Right lung (tissue), 10 donors: ENCODE measurements at places on chromosomes 1 and 21. TPM values are rescaled to one million over a fixed set of nuclear protein-coding genes. Genes with fewer than 3 reads are reported as not detected.

Gene ALG6
- 26.3 TPM for polyA plus RNA-seq

Gene CR2
- polyA plus RNA-seq: 0.12 TPM

Gene CYP4A11
- 0.23 TPM for polyA plus RNA-seq

Gene TNFRSF18
- 0.28 TPM for polyA plus RNA-seq

Gene PIK3CD
- polyA plus RNA-seq: 4.8 TPM

- DNase-seq: peak; percentile 13
Observed at GRCh38 chr1:87220993-87221392, 107.7 kb upstream of the LMO4 start.

DNA sequence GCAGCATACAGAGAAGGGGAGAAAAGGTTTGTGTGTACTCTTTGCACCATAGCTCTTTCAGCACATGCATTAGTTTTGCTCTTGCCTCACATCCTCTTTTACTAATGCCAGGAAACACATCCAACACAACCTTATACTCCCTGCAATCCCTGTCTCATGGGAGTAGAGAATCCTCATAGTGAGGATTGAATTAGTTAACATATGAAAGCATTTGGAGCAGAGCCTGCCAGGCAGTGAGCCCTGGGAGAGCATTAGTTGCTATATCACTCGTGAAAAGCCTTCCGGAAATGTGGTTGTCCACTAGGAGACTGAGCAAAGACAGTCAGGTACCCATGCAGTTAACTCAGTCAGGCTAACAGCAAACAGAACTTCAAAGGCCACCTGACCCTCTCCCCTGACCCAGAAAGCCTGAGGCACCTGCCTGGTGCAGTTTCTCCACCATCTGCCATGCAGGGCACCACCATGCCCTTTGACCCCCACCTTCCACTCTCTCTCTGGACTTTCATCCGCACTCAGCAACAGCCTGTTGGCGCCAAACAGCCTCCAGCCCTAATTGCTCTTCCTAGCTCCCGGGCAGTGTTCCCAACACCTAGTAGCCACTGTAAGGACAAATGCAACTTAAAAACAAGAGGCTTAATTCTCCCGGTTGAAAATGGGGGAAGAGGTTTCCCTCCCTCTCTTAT, 14.9 kb upstream of the AGT start:
- no peak for DNase-seq

DNA sequence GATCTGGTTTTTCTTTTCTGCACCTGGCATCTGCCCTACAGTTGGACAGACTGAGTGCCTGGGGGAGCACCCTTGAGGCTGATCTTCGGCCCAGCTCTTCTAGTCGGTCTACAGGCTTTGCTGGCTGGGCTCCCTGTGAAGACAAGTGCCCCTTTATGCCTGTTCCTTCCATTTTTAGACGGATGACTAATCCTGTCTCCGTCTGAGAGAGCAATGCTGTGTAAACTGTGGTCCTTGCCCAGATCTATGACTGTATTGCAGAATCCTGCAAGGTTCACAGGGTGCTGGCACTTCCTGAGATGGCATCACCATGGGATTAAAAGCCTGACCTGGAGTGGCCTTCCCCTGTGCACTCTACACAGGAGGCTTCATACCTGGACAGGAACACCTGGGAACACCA, 47.6 kb upstream of the SAMD13 start:
- no peak for DNase-seq

- no peak for DNase-seq
Observed at GRCh38 chr1:32413507-32414185, 19.4 kb upstream of the BSDC1 start.

DNA sequence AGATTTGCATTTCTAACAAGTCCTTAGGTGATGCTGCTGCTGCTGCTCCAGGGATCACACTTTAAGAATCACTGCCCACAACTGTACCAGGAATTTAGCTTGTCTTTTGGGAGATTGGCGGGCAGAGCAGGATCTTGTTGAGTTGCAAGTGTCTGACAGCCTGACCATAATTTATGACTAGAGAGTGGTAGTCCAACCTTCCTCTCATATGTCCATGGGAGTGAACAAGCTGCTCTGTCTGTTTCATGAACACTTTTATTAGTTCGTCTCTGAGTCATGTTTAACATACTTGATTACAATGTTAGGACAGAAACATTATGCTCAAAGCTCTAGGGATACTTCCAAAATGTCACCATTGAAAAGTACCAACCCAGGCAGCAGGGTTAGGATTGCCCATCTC, 169.6 kb downstream of the TGFB2 start:
- no peak for DNase-seq

GRCh38 chr1:87506147-87506546, 177.5 kb downstream of the LMO4 start:
- DNase-seq: no peak

DNA sequence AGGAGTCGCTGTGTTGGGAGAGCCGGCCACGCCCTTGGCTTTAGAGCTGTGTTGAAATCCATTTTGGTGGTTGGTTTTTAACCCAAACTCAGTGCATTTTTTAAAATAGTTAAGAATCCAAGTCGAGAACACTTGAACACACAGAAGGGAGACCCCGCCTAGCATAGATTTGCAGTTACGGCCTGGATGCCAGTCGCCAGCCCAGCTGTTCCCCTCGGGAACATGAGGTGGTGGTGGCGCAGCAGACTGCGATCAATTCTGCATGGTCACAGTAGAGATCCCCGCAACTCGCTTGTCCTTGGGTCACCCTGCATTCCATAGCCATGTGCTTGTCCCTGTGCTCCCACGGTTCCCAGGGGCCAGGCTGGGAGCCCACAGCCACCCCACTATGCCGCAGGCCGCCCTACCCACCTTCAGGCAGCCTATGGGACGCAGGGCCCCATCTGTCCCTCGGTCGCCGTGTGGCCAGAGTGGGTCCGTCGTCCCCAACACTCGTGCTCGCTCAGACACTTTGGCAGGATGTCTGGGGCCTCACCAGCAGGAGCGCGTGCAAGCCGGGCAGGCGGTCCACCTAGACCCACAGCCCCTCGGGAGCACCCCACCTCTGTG, 4.7 kb downstream of the C1orf35 start:
- DNase-seq: no peak

GRCh38 chr1:203163891-203164635, 11.6 kb downstream of the MYBPH start:
- no peak for DNase-seq

- peak; percentile 28 for DNase-seq
Observed at GRCh38 chr1:12618965-12619791, 1.2 kb upstream of the DHRS3 start.

DNA sequence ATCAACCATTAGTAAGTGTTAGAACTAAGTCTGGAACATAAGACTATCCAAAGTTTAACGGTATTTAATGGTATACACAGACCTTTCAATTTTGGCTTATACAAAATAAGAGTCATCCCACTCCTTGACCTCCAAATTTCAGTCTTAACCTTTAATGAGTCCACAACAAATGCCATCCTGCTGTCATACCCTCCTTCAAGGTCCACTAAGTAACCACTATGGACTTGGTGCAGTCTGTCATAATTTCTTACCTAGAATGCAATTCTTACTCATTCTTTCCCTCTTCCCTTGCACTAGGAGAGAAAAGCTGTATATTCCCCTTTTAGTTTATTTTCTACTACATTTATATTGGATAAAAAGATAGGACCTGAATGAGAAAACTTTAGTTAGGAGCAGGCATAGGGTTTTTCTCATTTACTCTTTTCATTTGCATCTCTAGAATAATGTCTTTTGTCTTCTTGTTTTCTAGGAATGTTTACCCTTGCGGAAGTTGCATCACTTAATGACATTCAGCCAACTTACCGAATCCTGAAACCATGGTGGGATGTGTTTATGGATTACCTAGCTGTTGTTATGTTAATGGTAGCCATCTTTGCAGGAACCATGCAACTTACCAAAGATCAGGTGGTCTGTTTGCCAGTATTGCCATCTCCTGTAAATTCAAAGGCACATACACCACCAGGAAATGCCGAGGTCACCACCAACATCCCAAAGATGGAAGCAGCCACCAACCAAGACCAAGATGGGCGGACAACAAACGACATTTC, 62.1 kb upstream of the ZNF326 start:
- DNase-seq: no peak

DNA sequence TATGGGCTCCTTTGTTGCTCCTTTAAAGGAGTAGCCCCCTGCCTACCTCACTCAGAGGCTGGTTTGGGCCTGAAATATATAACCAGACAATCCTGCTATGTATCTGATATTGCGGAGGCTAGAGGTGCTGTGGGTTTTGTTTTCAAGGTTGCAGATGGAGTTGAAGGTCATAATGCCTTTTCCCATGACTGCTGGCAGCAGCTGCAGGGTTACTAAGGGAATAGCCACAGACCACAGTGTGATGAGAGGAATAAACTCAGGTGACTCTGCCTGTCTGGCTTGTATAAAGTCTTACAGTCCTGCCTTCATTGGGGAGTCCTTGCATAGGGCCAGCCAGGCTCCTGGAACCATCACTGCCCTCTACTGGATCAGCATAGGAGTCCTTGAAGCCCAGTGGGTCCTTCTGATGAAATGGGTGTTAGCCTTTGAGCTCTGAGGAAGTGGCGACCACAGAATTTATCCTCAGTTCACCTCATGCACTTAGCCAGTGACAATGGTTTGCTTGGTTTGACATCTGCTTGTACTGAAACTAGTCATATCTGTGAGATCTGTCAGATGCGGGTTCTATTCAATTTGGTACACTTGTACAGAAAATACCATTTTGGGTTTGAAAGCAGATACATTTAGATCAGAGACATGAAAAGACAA, 174.4 kb upstream of the HMCN1 start:
- no peak for DNase-seq

DNA sequence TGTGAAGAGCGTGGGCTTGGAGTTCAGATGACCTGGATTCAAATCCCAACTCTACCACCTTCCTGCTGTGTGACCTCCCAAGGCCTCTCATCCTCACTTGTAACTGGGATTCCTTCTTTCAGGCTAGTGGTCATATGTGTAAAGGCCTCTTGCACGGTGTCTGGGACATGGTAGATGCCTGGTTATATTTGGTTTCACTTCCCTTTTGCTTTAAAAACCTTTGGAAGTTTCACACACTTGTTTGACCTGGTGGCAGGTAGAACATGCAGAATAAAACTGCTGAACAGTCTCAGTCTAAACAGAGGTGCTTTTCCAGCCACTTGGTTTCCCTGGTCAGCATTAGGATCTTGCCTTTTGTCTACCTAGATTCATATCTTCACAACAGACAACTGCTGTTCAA, 37.0 kb upstream of the RCAN3 start:
- no peak for DNase-seq

DNA sequence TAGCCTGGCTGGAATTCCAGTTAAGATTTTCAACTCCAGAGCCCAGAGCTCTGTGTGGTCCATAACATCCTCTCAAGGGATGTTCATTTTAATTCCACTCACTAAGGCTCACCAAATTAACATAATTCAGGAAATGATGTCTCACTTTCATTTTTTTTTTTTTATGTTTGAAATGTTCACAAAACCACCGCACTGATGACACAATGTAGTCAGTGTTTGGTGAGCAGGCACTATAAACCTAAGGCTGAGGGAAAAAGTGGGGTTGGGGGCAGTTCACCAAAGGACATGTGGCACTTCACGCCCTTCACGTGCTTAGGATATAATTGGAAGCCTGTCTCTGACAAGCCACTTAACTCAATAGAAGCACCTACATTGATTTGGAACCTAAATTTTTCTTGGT, 177.3 kb upstream of the CAMK1G start:
- no peak for DNase-seq

DNA sequence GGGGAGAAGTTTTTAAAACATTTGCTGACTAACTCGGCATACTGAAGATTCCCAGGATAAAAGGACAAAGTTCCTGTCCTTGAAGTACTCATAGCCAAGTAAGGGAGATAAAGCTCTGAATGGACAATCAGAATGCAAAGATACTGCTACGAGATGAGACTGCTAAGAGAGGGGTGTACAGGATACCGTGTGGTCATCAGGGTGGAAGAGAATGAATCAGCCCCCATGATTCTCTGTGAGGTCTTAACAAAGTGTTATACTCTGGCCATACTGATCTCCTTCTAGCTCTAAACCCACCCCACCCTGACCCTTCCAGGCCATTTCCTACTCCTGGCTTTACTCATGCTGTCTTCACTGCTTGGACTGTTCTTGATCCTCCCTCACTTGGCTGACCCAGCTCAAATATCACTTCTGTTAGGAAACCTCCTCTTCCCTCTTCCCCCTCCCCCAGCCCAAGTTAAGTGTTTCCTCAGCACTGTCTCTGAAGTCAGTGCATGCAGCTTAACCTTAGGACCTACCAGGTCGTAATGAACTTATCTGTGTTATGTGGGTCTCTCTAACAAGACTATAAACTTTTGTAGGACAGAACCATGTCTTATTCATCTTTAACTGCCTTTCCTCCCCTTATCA, 15.8 kb upstream of the MAGOH start:
- no peak for DNase-seq

DNA sequence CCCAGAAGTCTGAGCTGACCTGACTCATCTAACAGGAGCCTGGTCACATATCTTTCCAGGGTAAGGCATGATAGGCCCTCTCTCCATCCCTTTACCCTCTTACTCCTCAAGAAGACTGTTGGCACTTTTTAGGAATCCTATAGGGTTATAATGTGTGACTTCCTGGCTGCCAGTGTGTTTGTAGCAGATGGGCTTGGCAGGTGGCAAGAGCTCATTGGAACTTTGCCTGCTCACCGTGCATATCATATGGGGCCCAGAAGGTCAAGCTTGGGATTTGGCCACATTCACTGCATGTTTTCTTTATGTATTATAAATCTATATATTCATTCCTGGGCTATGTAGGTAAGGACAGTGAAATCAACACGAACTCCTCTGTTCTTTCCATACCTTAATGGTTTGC, 5.2 kb downstream of the KAZN start:
- DNase-seq: no peak

GRCh38 chr21:39095681-39096080, 87.6 kb downstream of the PSMG1 start:
- DNase-seq: no peak

GRCh38 chr1:47893412-47893811, 103.8 kb downstream of the TRABD2B start:
- DNase-seq: no peak

- no peak for DNase-seq
Observed at GRCh38 chr1:73066866-73067265, 784.5 kb upstream of the NEGR1 start.

DNA sequence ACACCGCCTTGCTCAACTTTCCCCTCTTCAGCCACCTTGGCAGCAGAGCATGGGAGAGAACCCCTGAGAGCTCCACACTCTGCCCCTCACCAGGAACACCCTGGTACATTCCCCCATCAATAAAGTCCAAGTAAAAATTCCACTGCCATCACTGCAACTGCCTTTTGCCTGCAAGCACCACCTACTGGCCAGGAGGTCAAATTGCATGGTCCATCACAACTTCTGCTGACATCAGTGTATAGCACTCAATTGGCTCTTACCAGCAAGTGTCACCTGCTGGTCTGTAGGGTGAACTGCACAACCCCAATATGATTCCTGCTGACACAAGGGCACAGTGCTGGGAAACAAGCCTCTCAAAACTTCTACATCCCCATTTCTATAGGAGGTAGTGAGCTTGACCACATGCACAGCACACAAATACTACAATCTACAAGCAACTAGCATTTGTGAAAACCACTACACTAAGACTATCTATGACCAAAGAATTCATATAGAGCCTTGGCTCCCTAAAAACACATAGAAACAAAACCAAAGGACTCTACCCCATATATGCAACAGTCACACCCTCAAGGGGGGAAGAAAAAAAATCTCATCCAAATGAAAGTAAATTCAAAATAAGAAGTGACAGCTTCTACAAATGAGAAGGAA, 69.2 kb downstream of the FASLG start:
- no peak for DNase-seq

- DNase-seq: no peak
Observed at GRCh38 chr1:204116539-204116938, 35.3 kb downstream of the ETNK2 start.

GRCh38 chr1:235100194-235100772, 28.4 kb downstream of the TOMM20 start:
- no peak for DNase-seq
